ENCODE measurements at places on chromosomes 3 and 15.

- DNase-seq = no peak
Observed at GRCh38 chr3:100268156-100268555, 7.4 kb downstream of the TBC1D23 start.

DNA sequence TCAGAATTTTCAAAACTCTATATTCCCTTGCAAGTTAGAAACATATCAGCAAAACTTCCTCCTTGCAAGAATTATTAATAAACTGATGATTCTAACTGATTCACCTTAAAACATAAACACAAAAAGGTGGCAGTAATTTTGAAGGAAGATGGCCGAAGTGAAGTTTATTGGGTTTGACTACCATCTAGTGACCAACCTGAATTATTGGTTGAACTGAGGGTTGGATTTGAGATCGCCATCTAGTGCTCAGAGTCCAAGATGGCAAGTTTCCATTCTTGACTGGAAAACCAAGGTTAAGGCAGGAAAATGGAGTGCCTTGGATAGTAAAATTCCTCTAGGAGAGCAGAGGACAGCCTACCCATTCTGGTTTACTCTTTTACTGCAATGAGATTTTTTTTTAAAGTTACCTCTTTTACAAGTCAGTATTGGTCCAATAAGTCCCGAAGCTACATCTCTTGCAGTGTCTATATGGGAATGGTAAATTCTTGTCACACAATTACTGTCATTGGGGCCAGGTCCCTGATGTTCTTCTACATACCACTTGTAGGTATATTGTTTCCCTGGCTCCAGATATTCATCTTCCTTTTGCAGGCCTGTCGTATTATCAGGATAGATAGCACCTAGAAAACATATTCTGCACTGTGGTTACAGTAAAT, 51.6 kb upstream of the CP start:
- DNase-seq = peak; percentile 76

DNA sequence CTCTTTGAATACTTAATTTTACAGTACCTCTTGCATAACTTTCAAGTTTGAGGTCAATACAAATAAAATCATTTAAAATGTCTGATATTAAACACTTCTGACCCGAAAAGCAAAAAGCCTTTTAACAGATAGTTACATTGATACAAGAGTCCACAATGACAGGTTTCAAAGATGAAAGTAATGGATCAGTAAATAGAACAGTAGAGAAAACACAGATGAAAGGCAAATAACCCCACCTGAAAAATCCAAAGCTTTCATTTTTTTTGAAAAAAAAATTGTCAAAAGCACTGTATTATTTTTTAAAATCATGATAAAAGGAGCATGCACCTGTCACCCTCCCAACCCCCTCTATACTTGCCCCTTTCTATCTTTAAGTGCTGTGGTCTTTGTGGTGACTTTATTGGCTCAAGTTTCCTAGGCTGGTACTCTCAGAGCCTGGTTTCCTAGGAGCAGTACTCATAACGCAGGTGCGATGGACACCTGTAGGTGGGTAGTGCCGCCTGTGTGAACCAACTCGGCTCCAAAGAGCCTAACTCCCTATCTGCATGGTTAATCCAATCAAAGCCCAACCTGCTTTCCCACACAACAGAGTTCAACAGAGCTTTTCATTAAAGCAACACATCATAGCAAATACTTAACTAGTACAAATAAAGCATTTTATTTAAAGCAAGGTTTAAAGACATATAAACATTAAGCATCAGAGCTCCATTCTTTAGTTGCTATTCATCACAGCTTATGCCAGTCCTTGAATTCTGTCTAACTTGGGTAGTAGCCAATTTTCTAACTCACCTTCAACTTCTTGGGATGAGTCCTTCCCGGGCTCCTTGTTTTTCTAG, 32.2 kb downstream of the LIPC start:
- DNase-seq = no peak

DNA sequence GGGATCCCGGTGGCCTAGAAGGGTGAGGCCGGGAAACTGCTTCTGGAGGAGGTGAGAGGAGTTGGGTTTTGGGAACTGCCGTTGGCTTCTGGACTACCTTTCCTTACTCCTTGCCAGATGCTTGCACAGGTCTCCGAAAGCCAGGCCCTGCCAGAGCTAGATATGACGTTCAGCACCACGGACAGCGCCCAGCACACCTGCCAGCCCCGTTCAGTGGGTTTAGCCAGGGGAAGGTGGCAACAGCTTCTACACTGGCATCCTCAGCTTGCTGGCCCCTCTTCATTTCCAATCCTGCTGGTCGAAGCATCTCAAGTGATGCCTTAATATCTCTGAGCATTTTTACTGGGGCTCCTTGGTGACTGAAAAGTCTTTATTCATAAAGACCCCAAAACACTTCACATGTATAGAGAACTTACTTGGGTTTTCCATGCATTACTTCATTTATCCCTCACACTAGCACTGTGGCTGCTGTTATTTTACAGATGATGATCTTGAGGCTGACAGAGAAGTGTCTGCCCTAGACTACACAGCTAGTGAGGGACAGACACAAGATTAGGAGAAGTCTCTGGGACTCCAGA, 21.9 kb downstream of the HCN4 start:
- DNase-seq = no peak

GRCh38 chr3:23442598-23443383, 239.7 kb downstream of the UBE2E2 start:
- no peak for DNase-seq

GRCh38 chr15:59349680-59350420, 22.8 kb downstream of the MYO1E start:
- no peak for DNase-seq

- no peak for DNase-seq
Observed at GRCh38 chr3:147184794-147185193, 221.5 kb downstream of the ZIC4 start.

DNA sequence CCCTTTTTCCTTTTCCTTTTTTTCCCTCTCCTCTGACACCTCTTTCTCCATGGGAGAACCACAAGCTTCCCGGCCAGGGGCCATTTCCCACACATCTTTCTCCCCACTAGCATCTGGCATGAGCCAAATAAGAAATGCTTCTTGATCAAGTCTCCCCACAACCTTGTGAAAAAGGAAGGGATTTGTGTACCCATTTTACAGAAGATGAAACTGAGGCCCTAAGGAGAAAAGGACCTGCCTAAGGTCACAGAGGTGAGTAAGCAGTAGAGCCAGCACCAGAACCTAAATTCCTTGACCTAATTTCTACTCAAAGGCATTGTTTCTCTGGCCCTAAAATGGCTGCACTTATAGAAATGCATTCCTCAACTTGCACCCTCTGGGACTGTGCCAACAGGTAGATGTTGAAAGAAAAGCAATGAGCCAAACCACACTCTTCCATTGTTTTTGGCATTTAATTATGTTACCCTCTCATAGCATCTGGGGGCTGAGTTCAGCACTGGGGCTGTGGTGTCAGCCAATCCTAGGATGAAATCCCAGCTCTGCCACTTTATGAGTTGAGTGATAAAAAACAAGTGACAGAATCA, 81.7 kb upstream of the TLE3 start:
- DNase-seq = no peak

DNA sequence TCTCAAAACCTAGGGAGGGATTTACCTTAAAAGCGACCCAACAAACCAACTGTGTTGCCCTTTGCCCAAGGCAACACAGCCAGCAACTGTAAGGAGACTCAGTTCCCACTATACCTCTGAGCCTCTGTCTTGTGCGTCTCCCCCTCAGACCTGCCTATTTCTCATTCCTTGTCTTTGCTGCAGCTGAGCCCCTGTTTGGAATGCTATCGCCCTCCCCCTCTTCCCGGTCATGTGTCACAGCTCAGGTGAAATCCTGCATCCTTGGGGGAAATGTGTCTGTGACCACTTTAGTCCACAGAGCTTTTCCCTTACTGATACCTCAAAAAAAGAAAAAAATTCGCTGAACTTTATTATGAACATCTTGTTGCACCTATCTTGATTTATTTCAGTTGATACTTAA, 52.0 kb upstream of the LRIG1 start:
- DNase-seq = no peak

DNA sequence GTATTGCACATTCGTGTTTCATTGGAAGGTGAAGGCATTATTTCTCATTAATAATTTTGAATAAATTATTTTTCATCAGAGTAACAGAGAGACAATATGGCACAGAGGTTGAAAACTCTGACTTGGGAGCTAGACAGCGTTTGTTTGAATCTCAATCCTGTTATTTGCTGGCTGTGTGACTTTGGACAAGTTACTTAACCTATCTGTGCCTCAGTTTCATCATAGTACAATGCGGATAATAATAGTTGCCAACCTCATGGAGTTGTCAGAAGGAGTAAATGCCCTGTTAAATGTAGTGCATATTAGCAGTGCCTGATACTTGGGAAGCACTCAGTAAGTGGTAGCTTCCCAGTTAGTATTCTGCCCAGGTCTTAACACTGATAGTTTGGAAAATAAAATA, 151.7 kb downstream of the SPATA16 start:
- no peak for DNase-seq

DNA sequence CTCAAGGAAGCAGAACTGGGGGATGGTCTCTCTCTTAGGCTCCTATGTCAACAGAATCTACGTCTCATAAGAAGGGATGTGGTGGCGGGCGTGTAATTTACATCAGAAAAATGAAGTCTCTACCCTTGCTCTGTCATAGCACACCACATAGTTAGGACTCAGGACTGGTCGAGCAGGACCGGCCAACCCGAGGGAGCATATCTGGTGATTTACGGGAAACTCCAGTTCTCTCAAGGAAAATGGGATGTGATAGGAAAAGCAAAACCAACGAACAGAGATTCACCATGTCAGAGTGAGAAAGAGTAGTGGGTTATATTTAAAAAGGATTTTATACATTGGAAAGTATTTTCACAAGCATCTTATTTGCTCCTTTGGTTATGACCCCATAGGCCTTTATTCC, 54.7 kb downstream of the IGF2BP2 start:
- no peak for DNase-seq

- DNase-seq = no peak
Observed at GRCh38 chr15:58040150-58040549, 25.4 kb downstream of the ALDH1A2 start.

GRCh38 chr3:52299247-52299878, 11.7 kb downstream of the GLYCTK start:
- no peak for DNase-seq

DNA sequence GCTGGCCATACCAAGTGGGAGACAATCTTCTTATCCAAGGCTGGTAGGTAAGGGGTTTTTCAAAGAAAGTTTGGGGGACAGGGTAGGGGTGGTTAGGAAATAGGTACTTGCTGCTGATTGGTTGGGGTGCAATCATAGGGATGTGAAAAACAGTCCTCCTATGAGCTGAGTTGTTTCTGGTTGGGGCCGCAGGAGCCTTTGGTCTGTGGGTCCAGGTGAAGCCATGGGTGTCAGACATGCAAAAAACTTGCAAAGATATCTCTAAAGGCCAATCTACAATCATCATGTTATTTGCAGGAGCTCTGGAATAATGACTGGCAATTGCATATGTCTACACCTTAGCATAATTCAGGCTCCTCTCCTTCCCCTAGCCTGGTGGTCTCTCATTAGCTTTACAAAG, 982.3 kb downstream of the DIPK2A start:
- no peak for DNase-seq

- DNase-seq = no peak
Observed at GRCh38 chr3:26104851-26105251, 315.0 kb downstream of the OXSM start.

Measured in NCI-H1417 treated with DMSO at 0.1 percent for 48 hours (cell line).